ENCODE measurements at places on chromosomes 11 and 22.

DNA sequence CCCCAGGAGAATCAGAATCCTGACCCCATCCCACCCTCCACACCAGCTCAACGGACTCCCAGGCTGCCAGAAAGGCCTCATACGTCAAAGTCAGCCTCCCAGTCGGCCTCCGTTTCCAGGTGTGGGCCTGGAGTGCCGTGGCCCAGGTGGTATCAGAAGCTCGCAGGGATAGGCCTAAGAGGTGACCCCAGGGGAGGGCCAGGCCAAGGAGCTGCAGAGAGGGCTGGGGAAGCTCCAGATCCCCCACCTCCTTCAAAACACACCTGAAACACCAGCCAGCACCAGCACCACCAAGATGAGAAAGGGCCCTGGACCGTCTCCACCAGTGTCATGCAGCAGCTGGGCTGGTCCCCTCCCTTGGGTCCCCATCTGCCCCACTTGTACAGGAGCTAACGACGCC is 20.3 kb downstream of the ASCL2 start:
- no peak for DNase-seq

DNA sequence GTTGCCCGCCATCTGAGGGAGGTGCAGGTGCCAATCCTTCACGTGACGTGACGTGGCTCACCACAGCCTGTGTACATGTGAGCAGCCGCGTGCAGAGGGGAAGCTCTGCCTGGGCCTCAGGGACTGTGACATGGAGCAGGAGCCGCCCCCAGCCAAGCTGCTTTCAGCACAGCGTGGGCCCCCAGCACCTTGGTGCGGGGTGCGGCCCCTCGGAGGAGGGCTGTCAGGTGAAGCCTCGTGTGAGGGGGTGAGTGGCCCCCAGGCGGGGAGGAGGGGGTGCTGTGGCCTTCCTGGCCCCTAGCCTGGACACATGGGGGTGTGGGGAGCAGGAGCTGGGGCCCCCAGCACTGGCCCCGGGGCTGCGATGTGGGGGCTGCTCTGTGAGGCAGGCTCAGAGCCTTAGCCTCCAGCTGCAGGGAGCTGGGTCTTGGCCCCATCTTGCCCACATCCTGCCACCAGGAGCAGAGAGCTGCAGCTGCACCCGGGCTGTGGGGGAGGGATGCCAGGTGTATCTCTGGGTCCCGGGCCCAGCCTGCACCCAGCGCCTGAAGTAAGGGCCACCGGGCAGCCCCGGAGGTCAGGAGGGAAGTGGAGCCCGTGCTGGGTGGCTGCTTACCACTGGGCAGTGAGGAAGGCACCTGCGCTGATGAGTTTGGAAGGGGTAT is at the start of gene ADORA2A:
ADORA2A (plus strand) TSS at position 100 of the 665 bp plus-strand sequence. CDS start 5,806 bp downstream, outside the sequence.
- peak; percentile 87 for DNase-seq

DNA sequence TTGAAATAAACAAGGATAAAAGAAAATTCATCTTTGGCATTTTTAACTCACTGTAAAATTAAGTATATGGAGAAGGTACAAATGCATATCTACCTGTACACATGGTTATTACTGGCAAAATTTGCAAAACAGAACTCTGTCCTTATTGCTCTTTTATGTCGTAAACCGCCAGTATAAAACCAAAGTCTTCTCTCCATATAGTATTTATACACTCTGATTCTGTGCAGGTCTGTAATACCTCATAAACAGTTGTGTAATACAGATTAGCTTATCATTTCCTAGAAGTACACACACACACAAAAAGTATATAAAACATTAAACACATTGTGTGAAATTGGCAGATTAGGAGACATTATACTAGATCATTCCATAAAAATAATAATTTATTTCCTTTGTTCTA is 406.6 kb upstream of the ANO3 start:
- DNase-seq: no peak

DNA sequence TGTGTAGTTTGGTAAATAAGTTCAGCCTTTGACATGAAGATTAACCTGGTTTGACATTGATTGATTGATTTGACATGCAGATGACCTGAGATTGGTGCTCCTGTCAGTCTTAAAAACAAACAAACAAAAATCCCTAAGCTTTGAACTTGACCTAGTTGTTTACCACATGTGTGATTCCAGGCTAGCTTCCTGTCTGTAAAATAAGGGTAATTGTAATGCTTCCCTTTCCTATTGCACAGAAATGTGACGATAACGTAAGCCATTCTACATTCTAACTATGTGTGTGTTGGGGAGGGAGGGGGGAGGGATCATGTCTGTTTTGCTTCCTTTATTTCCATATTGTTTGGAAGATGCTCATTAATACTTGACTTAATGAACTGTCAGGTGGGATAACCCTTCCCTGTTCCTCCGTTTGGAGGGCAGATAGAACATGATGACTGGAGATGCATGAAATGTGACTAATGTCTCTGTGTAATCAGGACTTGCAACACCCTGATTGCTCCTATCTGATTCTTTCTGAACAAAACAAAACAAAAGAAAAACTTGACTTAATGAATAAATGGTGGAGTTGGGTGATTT is 106.1 kb upstream of the CLMP start:
- no peak for DNase-seq

GRCh38 chr22:45926433-45926832 is 50.5 kb downstream of the WNT7B start:
- DNase-seq: no peak

- DNase-seq: no peak
Observed at GRCh38 chr11:13224324-13224723, 53.3 kb upstream of the BMAL1 start.

DNA sequence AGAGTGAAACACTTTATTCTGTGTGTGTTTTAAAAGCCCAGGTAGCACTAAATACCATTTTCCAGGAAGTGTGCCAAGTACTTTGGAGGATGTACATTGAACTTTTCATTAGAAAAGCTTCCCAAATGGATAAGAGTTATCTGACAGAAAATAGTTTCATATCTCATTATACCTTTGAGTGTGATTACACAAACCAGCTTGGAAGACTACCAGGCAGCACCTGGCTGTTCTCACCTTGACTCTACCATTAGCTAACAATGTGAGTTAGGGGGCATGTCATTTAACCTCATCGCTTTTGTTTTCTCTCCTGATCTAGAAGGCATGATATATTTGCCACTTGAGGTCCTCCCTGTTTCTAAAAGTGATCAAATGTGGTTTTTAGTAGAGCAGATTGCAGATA is 50.2 kb downstream of the GRM5 start:
- no peak for DNase-seq

- peak; percentile 18 for DNase-seq
Observed at GRCh38 chr22:35150183-35151107, 84.5 kb downstream of the ISX start.

GRCh38 chr22:35072925-35073324 is 7.0 kb downstream of the ISX start:
- no peak for DNase-seq

GRCh38 chr11:16781936-16782919 is 43.8 kb downstream of the C11orf58 start:
- DNase-seq: no peak

- no peak for DNase-seq
Observed at GRCh38 chr11:27317751-27318150, 45.3 kb downstream of the CCDC34 start.

DNA sequence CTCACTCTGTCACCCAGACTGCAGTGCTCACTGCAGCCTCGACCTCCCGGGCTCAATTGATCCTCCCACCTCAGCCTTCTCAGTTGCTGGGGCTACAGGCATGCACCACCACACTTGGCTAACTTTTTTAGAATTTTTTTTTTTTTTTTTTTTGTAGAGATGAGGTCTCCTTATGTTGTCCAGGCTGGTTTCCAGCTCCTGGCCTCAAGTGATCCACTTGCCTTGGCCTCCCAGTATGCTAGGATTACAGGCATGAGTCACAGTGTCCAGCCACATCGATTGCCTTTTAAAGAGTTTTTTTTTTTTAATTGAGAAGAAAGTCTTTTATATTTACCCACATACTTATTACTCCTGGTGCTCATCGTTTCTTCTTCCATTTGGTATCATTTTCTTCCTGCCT is 30.0 kb downstream of the PARVG start:
- no peak for DNase-seq

DNA sequence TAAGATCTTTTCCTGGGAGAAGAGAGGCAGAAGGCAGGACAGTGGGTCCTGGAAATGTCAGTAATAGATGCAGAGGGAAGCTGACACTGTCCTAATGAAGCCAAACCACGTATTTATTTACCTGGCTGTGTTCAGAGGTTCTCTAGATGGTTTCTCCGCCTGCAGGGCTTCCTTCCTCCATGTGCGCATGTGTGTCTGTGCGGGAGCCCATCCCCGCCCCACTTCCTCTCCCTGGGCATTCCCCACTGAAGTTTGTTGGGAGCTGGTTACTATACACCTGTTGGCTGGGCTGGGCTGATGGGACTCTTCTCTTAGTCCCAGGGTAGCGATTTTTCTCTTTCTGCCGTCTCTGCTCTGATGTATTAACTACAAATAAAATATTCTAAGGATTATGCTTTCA is 204.9 kb upstream of the TBCEL start:
- DNase-seq: no peak

GRCh38 chr11:127000291-127000968 is at the start of gene KIRREL3:
KIRREL3 (minus strand) TSS chr11:127000770.
- no peak for DNase-seq

GRCh38 chr11:57380975-57381374 is at the start of gene PRG3:
PRG3 (minus strand) TSS chr11:57381150; CDS start chr11:57380708, 442 bp downstream.
- no peak for DNase-seq

- no peak for DNase-seq
Observed at GRCh38 chr11:57458410-57459163, 1.7 kb upstream of the RTN4RL2 start.

GRCh38 chr11:1225386-1226225 is 2.7 kb downstream of the MUC5B start:
- DNase-seq: no peak

DNA sequence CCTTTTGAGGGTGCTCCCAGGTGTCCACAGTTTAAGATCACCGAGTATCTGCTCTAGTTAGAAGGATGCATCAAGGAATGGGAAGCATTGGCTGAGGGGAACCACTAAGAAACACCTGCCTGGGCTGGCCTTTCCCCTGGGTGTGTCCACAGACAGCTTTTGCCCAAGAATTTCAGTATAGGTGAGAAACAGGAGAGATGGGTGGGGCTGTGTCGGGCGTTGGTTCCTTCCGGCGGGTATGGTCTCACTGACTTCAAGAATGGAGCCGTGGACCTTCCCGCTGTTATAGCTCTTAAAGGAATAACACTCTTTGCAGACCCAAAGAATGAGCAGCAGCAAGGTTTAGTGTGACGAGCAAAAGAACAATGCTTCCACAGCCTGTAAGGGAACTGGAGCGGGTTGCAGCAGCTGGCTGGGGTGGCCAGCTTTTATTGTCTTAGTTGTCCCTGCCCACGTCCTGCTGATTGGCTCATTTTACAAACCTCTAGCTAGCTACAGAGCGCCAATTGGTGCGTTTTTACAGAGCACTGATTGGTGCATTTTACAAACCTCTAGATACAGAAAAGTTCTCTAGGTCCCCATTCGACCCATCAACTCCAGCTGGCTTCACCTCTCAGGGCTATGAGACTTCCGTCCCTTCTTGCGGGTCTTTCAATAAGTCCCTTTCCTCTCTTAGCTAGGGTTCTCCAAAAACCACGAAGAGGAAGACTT is 2.4 kb downstream of the FADS1 start:
- no peak for DNase-seq

- DNase-seq: peak; percentile 42
Observed at GRCh38 chr22:40348025-40348658, 1.8 kb downstream of the ADSL start.

Measured in T-cell (primary cell).